ENCODE measurements at places on chromosomes 12 and 14.

DNA sequence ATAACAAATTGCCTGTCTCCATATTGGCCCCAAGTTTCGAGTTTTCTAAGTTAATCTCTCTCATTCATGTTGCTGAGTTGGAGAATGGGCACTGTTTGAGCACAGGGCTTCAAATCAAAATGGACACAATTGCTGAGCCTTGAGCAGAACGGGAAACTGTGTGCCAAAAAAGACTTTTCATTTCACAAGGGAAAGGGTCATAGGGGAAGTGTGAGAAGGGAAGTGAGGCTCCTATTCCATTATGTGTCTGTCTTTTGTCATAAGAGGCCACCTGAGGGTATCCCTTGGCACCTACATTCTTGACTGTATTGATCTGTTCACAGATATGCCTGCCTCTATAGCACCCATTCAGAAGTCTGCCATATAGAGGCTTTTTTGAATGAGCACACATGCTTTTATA lies 59.1 kb downstream of the TTLL5 start:
- DNase-seq = no peak

GRCh38 chr12:118880720-118881493 lies 100.4 kb upstream of the SRRM4 start:
- DNase-seq = no peak

DNA sequence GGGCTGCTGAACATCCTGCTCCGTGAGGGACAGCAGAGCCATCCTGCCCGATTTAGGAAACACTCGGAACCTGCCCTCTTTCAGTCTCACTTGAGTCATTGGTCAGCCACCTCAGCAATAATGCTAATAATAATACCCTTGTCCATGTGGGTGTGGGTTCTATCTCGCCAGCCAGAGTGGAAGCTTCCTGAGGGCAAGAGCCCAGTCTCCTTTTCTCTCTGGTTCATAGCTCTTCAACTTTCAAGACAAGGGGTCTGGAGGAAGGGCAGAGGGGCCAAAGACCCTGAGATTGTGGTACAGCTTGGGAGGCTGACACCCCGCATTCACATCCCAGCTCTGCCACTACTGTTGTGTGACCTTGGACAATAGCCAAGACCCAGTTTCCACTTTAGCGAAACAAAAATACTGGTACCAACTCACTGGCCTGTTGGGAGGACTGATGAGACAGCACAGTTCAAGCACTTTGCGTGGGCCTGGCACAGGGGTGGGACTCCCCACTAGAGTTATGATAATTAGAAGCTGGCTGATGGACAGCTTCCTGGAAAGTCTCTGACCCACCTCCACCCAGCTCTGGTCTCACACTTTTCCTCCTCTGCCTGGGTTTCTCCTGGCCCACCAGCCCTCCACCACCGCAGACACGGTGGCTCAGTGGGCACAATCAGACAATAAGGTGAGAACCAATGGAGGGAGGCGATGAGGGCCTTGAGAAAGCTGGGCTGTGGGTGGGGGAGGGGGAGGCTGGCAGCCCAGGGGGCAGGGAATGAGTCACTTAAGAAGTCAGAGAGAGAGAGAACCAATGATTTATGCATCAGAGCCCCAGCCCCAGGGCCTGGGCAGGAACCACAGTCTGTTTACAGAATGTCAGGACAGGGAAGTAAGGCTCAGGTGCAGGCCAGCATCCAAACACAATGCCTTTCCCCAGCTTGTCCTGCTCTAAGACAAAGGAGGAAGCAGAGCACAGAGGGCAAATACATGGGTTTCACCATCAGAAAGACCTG lies 9.6 kb downstream of the FAIM2 start:
- DNase-seq = no peak

GRCh38 chr12:90770861-90771260 lies 184.1 kb downstream of the CCER1 start:
- DNase-seq = no peak

GRCh38 chr12:49975318-49975761 lies 2.6 kb downstream of the AQP6 start:
- no peak for DNase-seq

GRCh38 chr14:69716478-69717187 lies 50.3 kb upstream of the SRSF5 start:
- DNase-seq = peak; percentile 72

DNA sequence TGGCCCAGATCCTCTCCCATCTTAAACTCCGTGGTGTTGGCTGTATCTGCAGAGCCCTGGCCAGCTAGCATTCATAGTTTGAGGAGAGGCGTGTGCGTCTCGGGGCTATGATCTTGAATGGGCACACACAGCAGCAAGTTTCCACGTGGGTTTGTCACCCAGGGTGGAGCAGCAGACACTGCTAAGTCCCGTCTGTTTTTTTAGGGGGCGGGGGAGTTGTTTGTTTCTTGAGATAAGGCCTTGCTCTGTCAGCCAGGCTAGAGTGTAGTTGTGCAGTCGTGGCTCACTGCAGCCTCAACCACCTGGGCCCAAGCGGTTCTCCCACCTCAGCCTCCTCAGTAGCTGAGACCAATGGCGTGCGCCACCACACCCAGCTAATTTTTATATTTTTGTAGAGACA lies 20.1 kb upstream of the TEX22 start:
- DNase-seq = no peak

GRCh38 chr12:46664761-46665287 lies 161.0 kb downstream of the SLC38A4 start:
- DNase-seq = no peak
